ENCODE measurements at places on chromosomes 11 and 22.
A peak's percentile ranks its signal among the peaks of the same experiment; 100 is the strongest.

DNA sequence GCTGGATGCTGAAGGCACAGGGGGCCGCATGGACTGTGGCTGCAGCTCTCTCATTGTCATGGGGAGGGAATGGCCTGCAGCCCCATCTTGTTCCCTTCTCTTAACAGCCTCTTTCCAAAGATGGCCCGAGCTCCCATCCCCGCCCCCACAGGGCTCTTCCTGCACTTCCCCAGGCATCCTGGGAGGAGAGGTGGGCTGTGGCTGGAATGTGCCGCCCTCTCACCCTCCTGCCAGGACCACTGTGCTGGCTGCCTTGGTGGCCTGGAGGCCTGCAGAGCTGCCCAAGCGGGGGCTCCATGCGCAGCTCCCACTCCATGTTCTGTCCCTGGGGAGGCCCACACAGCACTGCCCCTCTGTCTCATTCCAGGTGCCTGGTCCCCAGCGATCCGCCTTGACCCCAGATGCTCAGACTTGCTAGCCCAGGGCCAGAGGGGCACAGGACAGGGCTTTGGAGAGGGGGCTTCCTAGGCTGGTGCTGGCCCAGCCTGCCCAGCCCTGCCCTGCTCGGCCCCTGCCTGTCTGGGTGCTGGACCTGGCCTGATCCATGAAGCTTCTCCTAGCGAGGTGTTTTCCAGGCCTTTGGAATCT is 56.6 kb downstream of the RTN4R start:
- no peak for DNase-seq

DNA sequence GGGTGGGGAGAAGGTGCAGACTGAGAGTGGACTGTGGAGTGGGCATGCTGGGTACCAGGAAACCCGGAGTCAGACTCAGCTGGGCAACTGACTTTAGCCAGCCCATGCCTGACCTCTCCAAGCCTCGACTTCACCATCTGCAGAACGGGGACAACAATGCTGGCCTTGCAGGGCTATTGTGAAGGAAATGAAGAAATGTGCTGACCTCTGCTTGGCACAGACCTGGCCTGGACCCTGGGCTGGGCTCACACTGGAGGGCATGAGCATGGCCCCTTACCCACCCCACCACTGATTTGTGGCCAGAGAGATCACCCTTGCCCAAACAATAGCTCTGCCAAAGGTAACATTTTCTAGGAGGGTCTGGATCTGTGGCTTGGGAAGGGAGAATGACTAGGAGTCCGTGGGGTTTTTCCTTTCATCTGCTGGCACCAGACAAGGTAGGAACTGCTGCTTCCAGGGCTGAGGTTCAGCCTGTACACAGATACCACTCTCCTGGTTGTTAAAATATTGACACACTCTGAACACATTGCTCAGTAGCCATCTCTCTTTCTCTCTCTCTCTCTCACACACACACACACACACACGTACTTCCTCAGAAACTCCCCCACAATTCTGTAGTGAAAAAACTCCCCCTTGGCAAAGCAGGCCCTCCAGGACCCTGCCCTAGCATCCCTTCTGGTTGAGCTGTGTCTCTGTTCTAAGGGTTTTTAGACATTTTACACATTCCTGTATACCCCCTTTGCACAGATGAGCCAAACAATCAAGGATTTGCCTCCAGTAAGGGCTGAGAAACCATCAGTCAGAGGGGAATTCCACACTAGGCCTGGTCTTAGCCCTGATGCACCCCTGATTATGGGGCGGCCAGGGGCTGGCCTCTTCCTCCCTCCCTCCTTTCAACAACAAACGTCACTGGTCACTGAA is 1.0 kb downstream of the MOGAT2 start:
- DNase-seq: no peak

DNA sequence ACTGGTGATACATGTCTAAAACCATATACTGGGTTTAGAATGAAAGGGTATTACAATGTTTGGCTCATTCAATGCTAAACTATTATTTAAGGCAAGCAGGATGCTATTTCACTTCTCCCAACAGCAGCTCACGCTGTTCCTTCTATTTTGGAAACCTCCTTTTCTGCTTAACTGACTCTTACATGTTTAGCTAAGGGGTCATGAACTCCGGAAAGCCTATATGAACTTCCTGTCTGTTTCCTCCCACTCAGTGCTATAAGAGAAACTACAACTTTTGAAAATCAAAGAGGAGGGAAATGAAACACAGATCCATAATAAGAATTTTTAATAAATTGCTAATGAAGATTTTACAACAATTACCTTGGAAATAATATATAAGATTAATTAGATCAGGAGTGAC is 30.9 kb downstream of the SLC36A4 start:
- no peak for DNase-seq

GRCh38 chr11:7555052-7555699 is 41.4 kb downstream of the PPFIBP2 start:
- no peak for DNase-seq

DNA sequence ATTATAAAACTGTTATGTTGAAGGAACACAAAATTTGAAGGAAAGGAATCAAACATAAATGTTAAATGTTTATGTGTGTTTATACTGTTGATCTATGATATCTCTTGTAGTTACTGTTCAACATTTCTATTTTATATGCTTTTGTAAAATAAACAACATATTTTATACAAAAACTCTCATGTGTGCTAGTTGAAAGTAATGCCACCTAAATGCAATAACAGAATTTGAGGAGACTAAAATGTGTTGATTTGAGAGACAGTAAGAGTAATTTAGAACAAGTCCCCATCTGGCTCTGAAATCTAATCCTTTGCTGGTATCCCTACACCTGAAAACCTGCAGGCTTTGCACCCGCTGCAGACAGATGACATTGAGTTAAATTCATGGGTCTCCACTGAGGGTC is 95.7 kb upstream of the TOP3B start:
- no peak for DNase-seq

GRCh38 chr11:111605681-111606080 is 3.4 kb downstream of the SIK2 start:
- DNase-seq: no peak

DNA sequence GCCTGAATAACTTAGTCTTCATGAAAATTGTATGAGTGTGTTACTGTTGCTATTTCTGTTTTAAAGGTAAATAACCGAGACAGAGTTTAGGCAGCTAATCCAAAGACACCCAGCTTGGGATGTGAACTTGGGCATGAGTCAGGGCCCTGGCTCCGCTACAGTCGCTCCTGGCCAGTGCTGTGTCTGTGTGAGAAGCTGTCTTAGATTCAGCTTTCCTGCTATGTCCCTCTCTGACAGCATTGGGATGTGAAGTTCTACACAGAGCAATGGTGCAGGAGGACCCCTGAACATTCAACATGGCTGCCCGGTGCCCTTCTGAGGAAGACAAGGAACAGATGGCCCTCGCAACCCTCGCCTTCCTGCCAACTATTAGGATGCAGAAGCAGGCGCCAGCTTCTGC is 49.4 kb downstream of the GALNT18 start:
- DNase-seq: no peak

DNA sequence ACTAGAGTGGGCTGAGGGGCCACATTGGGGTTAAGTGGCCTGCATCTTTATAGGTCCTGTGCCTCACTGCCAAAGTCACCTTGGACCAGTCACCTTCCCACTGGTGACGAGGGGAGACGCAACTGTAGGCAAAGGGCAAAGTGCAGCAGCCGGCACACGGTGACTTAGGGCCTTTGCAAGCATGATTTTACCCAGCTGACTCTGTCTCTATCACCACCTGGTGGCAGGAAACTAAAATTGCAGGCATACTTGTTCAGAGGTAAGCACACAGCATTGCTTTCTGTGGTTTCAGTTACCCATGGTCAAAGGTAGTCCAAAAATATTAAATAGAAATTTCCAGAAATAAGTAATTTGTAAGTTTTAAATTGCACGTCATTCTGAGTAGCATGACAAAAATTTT is 1164.4 kb downstream of the BRD1 start:
- no peak for DNase-seq

- DNase-seq: no peak
Measured at GRCh38 chr22:19524170-19525115, at the start of gene CLDN5. CLDN5 (minus strand) TSS chr22:19524410; CDS start chr22:19524255, 155 bp downstream.

- no peak for DNase-seq
Measured at GRCh38 chr11:116207421-116208141, 565.2 kb downstream of the BUD13 start.

DNA sequence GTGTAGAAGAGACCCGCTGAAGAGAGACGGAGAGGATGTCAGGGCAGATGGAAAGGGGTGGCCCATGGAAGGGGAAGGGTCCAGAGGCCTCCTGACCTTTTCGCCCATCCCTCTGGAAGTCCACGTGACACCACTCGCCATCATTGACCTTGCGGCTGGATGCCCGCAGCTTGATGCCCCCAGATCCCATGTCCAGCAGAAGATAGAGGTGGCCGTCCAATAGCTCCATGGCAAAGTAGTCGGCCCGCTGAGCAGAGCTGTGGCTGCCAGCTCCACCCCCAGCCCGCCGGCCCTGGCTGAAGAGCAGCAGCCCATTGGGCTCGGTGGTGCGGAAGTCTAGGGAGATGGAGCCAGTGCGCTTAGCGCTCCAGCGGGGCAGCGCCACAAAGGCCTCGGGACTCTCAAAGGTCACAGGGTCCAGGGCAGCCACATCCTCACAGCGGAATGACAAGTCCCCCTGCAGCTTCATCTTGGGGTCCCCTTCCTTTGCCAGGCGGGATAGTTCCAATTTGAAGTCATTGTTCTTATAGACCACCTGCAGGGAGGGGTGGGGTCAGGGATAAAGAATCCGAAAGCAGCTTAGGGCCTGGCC is 55.7 kb downstream of the NRXN2 start:
- no peak for DNase-seq

DNA sequence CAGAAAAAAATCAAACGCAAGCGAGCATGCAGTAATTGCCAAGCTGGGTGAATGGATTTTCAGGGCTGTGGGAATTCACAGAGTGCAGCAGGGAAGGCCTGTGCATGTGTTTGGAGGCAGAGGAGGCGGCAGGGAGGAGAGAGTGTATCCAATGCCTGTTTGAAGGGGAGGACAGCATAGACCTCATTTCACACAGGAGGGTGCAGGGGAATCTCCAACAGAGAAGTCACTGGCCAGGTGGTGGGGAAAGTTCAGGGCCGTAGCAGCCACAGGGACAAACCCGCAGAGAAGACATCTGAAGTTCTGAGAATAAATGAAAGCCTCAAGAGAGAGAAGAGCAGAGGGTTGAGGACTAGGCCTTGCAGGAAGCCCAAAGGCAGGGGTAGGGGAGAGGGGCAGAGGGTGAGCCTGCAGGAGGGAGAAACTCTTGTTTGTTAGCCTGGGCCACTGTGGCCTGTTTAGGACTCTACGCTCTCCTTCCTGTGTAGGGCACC is 19.2 kb upstream of the KDM2A start:
- DNase-seq: no peak

DNA sequence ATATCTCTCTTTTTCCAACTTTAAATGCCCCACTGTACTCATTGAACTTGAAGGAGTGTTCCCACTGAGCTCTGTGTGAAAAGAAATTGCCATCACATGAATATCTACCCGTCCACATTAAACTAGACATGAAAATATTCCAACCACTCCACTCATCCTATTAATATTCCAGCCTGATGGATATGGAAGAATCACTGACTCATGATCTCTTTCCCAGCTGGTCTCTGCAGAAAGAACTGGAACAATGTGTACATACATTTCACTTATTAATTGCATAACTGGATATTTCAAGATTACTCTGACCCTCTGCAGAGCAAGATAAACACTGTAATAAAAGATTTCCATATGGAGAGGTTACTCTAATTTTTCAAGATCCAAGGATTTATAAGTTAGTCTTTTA is 711.1 kb upstream of the LRRC4C start:
- DNase-seq: no peak

GRCh38 chr11:86672007-86672621 is at the start of gene ME3:
ME3 (minus strand) TSS chr11:86672616.
- peak; percentile 26 for DNase-seq

GRCh38 chr22:36228944-36229343 is 10.4 kb downstream of the APOL2 start:
- no peak for DNase-seq

DNA sequence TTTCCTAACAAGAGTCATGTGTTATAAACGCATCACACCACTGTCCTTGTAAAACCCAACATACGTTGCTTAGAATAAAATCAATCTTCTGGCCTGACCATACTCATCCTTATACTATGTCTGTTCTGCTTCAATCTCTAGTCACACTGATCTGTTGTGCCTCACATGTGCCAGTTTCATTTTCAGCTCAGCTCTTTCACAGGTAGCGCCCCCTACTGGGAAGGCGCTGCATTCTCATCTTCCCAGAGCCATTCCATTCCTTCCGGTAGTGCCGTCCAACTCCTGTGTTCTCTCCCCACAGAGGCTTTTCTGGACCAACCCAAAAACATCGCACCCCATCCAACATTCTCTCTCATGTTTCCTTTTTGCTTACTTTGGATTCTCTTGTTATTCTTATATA is 22.2 kb downstream of the CASP5 start:
- DNase-seq: peak; percentile 21

GRCh38 chr11:91859666-91860065 is 365.0 kb upstream of the FAT3 start:
- DNase-seq: no peak

DNA sequence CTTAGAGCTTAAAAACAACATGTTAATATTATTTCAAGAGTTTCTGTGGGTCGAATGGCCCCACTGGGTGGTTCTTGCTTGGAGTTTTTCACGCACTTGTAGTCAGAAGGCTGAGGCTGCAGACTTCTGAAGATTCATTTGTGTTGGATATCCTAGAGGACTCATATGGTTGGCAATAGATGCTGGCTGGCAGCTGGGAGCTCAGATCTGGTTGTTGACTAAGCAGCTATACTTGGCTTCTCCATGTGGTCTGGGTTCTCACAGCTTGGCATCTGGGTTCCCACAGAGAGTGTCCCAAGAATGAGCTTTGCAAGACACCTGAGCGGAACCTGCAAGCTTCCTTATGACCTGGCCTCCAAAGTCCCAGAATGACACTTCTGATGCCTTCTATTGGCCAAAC is 163.9 kb upstream of the ZC3H12C start:
- no peak for DNase-seq

GRCh38 chr11:100849009-100849900 is 162.2 kb downstream of the ARHGAP42 start:
- no peak for DNase-seq

- DNase-seq: no peak
Measured at GRCh38 chr11:8326337-8326736, 62.7 kb upstream of the LMO1 start.

- DNase-seq: no peak
Measured at GRCh38 chr11:70760416-70761020, 362.2 kb downstream of the CTTN start.

GRCh38 chr11:105202844-105203548 is 63.4 kb upstream of the CARD18 start:
- no peak for DNase-seq

DNA sequence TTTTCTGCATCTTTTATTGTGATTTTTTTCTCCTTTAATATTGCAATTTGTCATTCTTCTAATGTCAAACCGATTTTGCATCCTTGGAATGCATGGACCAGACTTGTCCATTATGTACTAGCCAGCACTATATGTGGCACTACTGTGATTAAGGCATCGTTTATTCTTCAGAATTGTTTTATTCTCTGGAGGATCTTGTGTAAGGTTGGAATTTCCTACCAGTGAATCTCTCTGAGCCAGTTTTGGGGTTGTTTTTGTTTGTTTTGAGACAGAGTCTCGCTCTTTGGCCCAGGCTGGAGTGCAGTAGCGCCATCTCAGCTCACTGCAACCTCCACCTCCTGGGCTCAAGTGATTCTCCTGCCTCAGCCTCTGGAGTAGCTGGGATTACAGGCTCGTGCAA is 58.5 kb downstream of the IGLL5 start:
- DNase-seq: no peak

GRCh38 chr22:39148727-39149535 is 3.5 kb downstream of the CBX7 start:
- DNase-seq: no peak

GRCh38 chr11:88352139-88352538 is 14.6 kb upstream of the CTSC start:
- no peak for DNase-seq
